ENCODE measurements at places on chromosomes 5 and 9. TPM values are rescaled to one million over a fixed set of nuclear protein-coding genes. Genes with fewer than 3 reads are reported as not detected.

GRCh38 chr9:20479419-20480155, 142.7 kb downstream of the MLLT3 start:
- no peak for DNase-seq

GRCh38 chr5:73670731-73671130, 44.7 kb downstream of the ARHGEF28 start:
- no peak for DNase-seq

DNA sequence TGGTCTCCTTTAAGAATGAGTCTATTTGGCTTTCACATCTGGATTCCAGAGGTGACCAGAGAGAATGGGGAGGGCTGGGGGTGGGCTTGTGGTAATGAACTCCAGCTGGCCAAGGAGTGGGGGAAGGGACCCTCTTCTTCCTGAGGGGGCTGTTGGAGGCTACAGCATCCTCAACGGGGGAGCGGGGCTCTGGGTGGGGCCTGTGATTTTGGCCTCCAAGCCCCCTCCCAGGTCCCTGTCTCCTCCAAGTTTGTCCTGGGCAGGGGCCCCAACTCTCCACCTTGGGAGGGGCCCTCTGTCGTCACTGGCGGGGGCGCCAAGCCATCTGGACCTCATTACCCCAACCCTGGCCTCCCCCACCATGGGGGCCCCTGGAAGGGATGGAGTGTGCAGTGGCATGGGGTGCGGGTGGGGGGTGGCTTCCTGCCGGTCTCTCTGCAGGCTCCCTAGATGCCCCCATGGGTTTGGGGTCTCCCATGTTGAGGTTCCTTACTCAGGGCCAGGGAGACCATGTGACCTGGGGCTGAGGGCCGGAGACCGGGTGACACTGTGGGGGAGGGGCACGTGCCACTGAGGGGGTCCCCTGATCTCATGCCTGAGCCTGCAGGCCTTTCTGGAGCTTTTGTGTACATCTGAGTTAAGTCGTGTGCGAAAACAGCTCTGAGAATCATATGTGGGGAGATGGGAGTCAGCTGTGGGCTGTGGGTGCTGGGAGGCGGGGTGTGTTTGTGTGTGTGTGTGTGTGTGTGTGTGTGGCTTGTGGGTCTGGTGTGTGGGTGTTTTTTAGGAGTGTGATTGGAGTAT, 32.4 kb downstream of the GOLGA2 start:
- DNase-seq: no peak

GRCh38 chr5:38023371-38023770, 183.5 kb upstream of the GDNF start:
- DNase-seq: no peak

GRCh38 chr5:58081435-58081834, 378.5 kb downstream of the PLK2 start:
- no peak for DNase-seq

Gene DDX31
- 30.8 TPM for total RNA-seq

Gene FGD3
- total RNA-seq: 0.08 TPM

Gene CCDC69
- 1.1 TPM for total RNA-seq

Measured in SK-MEL-5 (cell line).